ENCODE measurements at places on chromosomes 3 and 15.

- peak; percentile 69 for DNase-seq
Observed at GRCh38 chr15:93865586-93865985, 365.8 kb upstream of the MCTP2 start.

DNA sequence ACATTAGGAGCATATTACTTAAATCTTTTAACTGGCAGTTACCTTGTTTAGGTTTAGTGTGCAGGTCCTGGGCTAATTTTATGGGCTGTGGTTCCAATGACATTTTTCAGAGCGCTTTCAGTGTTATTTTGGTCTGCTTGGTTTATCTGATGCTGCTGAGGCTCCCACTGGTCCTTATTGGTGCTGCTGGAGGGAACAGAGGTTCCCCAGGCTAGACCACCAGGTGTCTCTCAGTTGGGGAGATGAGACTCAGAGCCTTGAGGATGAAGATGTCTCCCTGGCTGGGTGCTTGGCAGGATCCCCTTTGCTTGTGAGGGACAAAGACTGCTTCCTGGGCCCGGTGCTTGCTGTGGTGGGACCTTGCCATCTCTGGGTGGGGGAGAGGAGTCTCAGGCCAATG is 28.3 kb upstream of the TASOR start:
- no peak for DNase-seq

DNA sequence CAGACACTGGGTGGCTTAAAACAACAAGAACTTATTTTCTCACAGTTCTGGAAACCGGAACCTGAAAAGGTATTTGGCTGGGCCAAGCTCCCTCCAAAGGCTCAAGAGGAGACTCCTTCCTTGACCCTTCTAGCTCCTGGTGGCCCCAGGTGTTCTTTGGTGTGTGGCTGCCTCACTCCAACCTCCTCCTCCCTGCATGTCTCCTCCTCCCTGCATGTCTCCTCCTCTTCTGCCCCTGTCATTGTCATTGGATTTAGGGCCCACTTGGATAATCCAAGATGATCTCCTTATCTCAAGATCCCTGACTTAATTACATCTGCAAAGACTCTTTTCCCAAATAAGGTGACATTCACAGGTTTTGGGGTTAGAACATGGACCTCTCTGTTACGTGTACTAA is 69.8 kb upstream of the MFGE8 start:
- no peak for DNase-seq

DNA sequence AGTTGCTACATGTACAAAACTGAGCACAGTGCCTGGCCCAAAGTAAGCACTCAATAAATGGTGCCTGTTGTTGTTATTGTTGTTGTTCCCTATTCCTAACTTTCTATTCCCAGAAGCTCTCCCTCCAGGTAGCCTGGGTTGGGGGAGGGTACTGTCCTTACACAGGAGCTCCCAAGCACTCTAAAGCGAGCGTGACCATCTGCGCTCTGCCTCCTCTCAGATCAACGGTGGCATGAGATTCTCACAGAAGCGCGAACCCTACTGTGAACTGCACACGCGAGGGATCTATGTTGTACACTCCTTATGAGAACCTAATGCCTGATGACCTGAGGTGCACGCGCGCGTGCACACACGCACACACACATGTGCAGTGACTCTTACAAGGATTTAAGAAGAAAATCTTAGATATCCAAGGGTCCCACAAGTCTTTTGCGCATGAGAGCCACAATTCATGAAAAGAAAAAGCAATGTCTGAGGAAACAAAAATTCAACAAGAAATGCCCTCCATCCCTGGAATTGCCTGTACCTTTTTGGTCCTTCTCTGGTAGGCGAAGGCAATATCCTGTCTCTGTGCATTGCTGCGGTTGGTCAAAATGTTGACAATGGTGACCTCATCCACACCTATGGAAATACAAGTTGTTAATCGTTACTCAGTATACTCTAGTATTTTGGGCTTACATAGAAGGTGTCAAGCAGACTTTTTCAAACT is 33.7 kb downstream of the ANXA2 start:
- no peak for DNase-seq

GRCh38 chr15:91249591-91249990 is 149.5 kb downstream of the SV2B start:
- no peak for DNase-seq

DNA sequence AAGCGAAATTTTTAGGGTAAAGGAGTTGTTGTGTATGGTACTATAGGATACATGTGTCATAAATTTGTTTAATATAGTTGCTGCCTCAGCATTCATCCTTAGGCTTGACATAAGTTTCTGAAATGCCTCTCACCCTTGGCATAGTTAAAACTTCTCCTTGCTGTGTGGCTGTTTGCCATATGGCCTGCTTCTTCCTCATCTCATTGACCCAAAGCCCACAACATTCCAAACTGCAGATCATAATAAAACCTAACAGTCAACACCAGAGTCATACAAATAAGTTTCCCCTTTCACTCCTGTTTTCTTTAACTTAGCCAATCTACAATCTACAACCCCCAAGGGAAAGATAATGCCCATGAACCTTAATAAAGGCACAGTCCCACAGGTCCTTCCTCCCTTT is 136.6 kb downstream of the TMCC1 start:
- DNase-seq = peak; percentile 44

DNA sequence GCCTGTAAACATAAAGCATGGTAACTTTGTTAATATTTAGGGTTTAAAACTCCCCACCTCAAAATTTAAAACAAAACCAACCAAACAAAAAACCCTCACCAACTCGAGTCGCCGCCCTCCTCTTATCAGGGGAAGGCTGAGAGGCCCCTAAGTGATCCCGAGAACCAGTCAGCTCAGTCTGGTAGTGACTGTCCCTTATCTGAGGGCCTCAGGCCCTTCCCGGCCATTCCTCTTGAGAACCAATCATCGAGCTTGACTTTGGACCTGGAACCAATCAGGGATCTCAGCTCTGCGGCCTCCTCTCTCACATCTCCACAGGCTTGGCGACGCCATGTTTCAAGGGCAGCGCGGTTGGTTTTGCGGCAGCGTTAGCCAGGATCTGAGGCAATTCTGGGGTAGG is at the start of gene TERB2:
TSS of gene TERB2 (plus strand) at position 300 of the 400 bp plus-strand sequence. CDS start at position 332, 32 bp downstream.
- DNase-seq = no peak

- DNase-seq = no peak
Observed at GRCh38 chr15:66778716-66779115, 76.7 kb downstream of the SMAD6 start.

DNA sequence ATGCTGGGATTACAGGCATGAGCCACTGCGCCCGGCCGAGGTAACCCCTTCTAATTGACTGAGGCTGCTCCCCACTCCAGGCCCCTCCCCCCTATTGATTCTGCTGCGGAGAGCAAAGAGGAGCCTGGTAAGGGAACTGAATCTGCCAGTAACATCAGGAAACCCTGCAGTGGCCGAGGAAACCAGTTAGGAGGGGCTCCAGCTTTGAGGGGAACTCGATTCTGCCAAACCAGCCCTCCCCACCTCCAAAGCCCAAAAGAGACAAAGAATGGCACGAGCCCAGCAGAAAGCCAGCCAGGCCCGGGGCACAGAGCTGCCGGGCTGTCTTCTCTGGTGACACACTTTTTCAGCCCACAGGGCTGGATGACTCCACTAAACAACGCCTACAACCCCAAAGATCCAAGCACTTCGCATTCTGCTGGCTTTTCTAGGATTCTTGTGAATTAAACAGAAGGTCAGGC is 15.0 kb upstream of the ACAD9 start:
- DNase-seq = peak; percentile 83

- no peak for DNase-seq
Observed at GRCh38 chr3:21751886-21752285, 876 bp upstream of the ZNF385D start.

GRCh38 chr3:64650715-64651114 is 37.1 kb downstream of the ADAMTS9 start:
- DNase-seq = no peak

DNA sequence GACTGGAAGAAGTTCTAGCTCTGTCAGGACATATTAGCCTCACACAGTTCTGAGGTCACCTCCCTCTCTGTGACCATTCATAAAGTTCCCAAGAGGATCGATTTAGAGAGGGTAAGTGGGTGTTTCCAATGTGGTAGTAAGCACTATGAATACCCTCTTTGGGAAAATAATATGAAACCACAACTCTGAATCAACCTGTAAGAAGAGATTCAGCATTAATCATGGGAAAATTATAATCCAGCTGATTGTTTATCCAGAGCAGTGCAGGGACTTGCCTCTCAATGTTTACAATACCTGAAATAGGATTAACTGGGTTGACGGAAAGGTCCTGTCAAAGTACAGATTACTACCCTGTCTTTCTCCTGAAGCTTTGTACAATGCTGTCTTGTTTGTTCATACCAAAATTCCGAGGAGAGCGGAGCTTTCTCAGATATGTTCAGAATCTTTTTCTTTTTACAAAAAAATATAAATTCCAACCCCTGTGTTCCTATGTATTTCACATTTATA is 302.9 kb upstream of the DPPA4 start:
- DNase-seq = no peak

DNA sequence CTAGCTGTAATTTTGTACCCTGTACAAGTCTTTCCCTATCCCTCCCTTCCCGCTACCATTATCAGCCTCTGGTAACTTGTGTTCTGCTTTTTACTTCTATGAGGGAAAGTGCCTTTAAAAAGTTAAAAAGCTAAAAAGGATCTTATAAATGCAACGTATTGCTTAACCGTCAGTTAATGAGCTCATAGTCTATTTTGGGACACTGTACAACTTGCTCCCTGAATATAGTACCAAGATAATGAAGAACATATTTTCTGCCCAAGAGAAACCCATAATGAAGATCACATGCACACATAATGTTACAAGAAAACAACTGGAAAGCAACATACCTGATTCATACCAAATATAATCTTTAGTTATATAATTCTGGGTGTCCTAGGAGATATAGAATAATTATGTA is 22.6 kb downstream of the ZIC1 start:
- DNase-seq = no peak

- DNase-seq = peak; percentile 4
Observed at GRCh38 chr3:42725454-42725853, 22.9 kb upstream of the HHATL start.

- no peak for DNase-seq
Observed at GRCh38 chr3:37130984-37131859, 43.2 kb downstream of the LRRFIP2 start.

GRCh38 chr15:67199881-67200763 is 54.3 kb downstream of the AAGAB start:
- peak; percentile 30 for DNase-seq

- DNase-seq = peak; percentile 67
Observed at GRCh38 chr3:172692751-172693338, 18.0 kb downstream of the NCEH1 start.

- peak; percentile 92 for DNase-seq
Observed at GRCh38 chr3:141441381-141442364, 45.2 kb upstream of the RASA2 start.

DNA sequence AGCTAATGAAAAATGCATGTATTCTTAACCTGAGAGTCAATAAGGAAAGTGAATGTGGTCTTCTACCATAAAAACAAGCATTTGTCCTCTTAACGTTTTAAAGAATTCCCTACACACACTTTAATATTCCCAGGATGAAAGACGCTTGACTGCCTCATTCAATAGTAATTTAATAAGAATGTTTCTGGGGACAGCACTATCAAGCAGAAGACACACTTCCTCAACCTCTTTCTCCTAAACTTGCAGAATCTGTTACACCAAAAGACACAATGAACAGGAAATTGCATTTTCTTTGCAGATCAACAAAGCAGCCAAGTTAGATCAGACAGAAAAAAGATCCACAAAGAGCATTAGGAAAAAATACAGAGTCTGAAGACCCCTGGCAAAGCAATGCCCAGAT is 97.7 kb downstream of the PLCH1 start:
- peak; percentile 3 for DNase-seq

DNA sequence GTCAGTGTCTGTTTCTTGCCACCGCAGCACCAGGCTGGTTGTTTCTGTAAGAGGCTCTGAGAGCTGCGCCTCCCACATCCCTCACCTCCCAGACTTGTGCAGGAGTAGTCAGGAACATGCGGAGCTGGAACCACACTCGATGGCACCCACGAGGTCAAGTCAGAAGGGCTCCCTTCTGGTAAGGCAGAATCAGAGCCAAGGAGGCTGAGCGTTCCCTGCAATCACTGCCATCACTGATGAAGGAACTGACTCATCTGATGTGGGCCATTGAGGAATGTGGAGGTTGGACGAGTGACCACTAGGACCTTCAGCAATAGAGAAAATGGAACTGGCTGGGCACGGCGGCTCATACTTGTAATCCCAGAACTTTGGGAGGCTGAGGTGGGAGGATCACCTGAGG is 35.7 kb upstream of the BLM start:
- DNase-seq = peak; percentile 35

DNA sequence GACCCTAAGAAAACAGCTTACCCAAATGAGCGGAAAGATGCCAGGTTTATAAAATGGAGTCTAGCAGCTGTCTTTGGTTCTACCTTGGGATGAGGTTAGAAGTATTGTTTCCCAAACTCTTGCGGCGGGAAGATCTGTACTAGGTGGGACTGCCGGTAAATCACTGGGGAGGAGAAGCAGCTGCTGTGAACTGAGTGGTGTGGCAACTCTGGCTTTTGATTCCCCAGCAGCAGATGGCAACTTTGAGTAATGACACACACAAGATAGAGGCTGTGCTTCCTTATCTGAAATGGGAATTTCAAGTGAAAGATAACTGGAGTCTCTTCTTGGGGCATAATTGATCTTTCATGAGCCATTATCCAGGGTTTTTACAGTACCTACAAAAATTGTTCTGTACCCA is 184.9 kb downstream of the ATG7 start:
- no peak for DNase-seq

GRCh38 chr3:121063628-121064027 is 155.6 kb downstream of the STXBP5L start:
- no peak for DNase-seq

DNA sequence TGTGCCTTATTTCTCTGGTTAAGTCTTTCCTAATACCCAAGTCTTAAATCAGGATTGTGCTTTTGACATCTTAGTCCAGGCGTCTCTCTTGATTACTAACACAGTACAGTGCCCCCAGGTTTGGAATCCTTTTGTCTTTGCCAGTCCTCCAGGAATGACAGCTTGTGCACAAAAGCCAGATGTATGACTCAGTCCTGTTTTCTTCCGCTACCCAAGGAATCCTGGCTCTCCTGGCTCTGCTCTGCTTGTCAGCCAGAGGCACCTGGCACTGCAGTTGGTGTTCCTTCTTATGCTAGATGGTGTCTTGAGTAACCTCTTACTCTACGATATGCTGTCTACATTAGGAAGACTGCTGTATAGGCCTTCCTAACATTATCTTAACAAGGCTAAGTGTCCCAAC is 728.2 kb upstream of the NECTIN3 start:
- no peak for DNase-seq

- DNase-seq = no peak
Observed at GRCh38 chr3:105559856-105560255, 193.1 kb downstream of the ALCAM start.

GRCh38 chr3:61808526-61808925 is 247.2 kb downstream of the PTPRG start:
- no peak for DNase-seq
